ENCODE measurements at places on chromosomes 1 and 21. TPM values are rescaled to one million over a fixed set of nuclear protein-coding genes. Genes with fewer than 3 reads are reported as not detected.

The C1QA gene
- total RNA-seq, result not detected

The ASCL5 gene
- not detected for total RNA-seq

GRCh38 chr1:98988904-98989555, 15.6 kb downstream of the PLPPR5 start:
- no peak for DNase-seq

DNA sequence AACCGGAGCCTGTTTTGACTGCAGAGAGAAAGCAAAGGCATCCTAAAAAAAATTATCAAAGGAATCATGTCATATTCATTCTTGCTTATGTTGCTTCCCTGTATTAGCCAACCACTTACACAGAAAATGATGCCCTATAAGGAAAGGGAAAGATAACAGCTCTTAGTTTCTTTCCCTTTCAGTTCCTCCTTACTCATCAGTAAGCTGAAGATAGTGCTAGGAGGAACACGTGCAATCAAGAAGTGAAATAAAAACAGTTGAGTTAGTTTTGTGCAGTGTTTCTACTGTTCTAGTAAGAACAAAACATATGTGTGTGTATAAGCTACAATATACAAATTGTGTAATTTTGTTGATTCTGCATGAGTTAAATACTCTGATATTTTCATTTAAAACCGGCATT, 45.3 kb upstream of the MTF2 start:
- DNase-seq, result no peak

DNA sequence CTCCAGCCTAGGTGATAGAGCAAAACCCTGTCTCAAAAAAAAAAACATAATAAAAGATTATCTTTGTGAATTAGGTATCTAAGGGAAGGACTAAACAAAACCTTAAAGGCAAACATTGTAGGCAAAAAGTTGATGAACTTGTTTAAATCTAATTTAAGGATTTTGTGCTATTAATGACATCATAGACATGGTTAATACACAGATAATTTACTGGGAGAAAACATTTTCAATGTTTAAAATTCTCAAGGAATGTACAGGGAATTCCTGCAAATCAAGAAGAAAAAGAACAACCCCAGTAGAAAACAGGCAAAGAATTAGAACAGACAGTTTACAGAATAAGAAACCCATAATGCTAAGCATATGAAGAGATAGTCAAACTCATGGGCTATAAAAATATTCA, 47.6 kb downstream of the ST3GAL3 start:
- DNase-seq, result no peak

DNA sequence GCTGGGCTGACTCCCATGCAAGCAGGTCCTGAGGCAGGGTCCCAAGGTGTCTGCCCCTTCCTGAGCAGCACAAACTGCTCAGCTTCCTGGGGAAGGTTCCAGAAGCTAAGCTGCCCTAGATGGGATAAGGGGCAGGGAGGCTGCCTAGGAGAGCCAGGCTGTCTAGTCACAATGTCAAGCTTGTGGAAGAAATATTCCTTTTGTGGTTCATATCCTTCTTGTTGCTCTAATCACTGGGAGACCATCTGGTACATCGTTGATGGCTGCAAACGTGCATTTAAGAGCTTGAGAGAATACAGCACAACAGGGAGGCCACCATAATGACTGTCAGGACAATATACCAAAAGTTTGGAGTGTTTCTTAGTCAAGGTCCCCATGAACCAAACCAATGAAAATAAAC, 67.4 kb downstream of the SLC16A1 start:
- no peak for DNase-seq

DNA sequence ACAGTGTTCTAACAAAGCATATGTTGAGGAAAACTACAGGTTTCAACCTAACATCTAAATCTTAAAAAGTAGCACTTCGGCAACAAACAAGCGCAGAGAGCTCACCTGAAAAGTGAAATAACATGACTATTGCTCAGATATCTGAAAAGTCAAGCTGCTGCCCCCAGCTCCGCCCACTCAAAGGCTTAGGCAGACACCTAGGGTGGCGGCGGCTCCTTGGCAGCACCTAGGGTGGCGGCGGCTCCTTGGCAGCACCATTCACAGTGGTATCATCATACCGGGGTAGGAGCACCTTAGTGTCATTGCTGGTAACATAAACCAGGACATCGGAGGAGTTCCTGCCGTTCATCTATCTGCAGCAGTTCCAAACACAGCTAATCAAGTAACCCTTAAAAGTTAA, 4.2 kb upstream of the S100A12 start:
- DNase-seq, result no peak

DNA sequence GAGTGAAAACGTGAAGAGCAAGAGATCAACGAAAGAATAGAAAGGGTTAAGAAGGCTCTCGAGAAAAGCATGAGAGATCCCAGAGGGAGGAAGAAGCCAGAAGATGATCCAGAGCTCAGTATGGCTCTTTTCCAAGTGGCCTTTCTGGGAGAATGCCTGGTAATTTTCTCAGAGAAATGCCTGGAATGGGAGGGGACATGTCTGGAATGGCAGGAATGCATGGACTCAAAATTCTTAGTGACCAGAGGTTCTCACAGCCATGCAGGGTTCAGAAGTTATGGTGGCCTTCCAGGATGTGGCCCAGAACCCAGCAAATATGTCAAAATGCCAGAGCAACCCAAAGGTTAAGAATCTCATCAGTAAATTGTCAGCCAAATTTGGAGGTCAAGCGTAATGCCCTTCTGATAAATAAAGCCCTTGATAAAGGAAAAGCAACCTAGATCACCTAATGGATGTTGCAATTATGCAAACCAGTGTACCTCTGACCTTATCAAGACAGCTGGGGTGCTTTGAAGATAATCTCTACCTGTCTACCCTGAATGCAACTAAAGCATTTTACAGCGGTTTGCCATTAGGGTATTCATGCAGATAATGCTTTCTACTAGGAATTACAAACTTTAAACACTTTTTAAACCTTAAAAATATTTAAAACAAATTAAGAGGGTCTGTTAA, 53.1 kb downstream of the NBPF6 start:
- DNase-seq, result no peak

DNA sequence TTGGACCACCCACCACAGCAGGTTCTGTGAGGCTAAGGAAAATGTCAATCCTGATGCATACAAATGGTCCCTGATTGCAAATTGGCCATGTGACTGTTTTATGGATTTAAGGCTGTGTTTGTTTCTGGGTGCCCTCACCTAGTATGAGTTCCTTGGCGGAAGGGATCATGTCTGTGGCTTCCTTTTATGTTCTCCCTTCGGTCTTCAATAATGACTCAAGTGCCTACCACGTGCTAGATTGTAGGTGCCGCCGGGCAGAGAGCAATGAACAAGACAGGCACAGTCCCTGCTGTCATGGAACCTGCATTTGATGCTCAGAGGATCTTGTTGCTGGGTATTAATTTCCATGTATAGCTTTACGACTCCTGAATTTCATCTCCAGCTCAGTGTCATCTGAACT, 9.8 kb upstream of the VWA5B1 start:
- DNase-seq, result no peak

GRCh38 chr21:43842742-43843141, 22.3 kb upstream of the AGPAT3 start:
- DNase-seq, result no peak

GRCh38 chr1:165484532-165484931, 39.6 kb upstream of the RXRG start:
- DNase-seq, result no peak

- DNase-seq, result no peak
These were observed 3.4 kb downstream of the LHX9 start for GRCh38 chr1:197920414-197921117.

DNA sequence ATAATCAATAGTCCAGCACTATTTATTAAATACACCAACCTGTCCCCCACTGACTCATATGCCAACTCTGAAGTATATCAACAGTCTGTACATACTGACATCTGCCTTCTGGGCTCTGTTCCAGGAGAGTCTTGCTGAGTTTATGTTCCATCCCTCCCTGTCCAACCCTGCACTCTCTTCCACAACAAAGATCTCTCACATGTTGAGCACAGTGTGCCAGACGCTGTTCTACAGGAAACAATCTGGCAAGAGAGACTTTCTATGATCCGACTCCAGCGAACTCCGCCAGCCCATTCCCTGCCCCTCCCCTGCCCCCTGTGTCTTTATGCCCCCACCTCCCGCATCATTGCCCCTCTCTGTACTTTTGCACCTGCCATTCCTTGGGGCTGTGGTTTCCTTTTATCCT, 3.4 kb downstream of the LACTBL1 start:
- DNase-seq, result no peak

- DNase-seq, result no peak
These were observed 10.2 kb downstream of the ARHGEF16 start for GRCh38 chr1:3464649-3465025.

DNA sequence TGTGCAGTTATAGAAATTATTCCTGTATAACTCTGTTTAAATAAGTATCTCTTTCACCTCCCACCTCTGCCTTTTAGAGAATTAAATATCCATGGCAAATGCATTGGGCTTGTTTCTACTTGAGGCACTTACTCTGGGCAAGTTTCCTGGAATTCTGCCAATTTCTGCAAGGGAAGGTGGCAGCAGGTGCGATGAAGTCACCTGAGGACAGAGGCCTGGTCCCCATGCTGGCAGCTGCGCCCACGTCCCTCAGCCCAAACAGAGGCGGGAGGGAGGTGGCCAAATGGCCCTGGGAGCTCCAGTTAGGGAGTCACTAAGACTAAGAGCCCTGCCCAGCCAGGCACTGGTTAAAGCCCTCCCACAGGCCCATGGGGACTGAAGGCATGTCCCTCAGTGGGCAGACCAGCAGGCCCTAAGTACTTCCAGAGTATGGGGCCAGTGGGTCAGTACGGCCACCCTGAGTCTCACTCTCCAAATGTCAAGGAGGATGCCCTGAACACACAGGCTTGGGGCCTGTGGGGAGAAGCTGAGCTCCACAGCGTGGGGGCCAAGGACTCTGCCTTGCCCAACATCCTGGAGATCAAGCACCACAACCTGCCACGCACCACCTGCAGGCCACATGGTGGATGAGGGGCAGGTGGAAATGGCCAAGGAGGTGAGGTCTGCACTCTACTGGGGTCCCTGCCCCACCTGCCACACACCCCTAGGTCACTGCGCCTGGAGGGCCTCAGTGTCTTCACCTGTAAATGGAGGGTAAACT, 19.4 kb downstream of the ACOT7 start:
- no peak for DNase-seq
